ENCODE measurements at places on chromosomes 5 and 9. TPM values are rescaled to one million over a fixed set of nuclear protein-coding genes. Genes with fewer than 3 reads are reported as not detected.

The GAS1 gene
- 0.14 TPM for total RNA-seq

GRCh38 chr5:76155536-76155935 is 72.4 kb downstream of the SV2C start:
- peak; percentile 28 for DNase-seq

- no peak for DNase-seq
Measured at GRCh38 chr9:99624499-99625233, 197.0 kb upstream of the NR4A3 start.

The EIF4EBP3 gene
- 13.8 TPM for total RNA-seq

- no peak for DNase-seq
Measured at GRCh38 chr5:9198394-9198793, 347.5 kb downstream of the SEMA5A start.

DNA sequence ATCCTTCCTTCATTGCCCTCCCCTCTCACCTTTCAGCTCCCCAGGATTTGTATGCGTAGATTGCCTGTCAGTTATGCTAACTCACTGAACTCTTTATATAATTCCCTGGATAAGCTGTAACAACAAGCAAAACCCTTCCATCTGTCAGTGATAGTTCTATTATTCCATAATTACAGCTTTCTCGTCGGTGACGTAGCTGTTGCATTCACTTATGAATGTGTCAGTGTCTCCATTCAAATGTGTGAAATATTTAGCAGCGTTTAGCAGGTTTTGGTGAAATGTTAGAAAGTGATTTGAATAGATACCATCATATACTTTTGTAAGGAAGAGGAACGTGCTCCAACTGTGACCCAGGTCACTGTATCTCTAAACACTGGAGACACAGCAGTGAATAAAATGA is 45.2 kb downstream of the PIP5K1B start:
- DNase-seq = no peak

DNA sequence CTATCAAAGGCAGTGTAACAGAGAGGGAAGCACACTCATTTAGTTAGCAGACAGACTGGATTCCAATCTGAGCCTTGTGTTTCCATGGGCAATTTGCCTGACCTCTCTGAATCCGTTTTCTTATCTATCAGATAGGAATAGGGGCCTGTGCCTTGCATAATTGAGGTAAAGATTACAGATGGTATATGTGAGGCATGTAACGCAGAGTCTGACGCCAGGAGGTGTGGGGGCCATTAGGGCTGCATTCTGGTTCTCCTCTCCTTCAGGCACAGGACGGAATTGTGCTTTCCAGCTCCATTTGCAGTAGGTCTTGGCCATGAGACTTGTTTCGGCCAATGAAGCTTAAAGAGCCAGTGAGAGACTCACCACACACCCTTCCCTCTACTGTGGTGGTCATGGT is 97.6 kb downstream of the FRMD3 start:
- DNase-seq = no peak

DNA sequence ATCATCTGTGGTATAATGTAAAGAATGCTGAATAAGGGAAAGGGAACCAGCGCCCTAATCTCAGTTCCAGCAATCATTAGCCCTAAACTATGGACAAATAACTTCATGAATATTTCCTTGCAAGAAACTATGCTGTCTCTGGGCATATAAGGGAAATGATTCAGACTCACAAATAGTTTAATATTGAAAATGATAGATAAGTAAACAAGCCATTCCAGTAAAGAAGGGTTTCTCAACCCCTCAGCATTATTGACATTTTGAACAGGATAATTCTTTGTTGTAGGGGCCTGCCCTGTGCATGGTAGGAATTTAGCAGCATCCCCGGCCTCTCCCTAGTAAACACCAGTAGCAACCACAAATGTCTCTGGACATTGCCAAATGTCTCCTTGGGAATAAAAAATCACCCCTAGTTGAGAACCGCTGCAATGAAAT is 23.8 kb downstream of the C5 start:
- DNase-seq = no peak

The PGM5 gene
- total RNA-seq = not detected

The PCDHA13 gene
- not detected for total RNA-seq

Measured in activated CD4-positive, alpha-beta T cell treated with anti-CD3 and anti-CD28 coated beads, Interleukin-2, amount 10 ng/mL, durations not matched to agents 24 days and 14 days (primary cell).